ENCODE measurements at places on chromosomes 11 and 22.

DNA sequence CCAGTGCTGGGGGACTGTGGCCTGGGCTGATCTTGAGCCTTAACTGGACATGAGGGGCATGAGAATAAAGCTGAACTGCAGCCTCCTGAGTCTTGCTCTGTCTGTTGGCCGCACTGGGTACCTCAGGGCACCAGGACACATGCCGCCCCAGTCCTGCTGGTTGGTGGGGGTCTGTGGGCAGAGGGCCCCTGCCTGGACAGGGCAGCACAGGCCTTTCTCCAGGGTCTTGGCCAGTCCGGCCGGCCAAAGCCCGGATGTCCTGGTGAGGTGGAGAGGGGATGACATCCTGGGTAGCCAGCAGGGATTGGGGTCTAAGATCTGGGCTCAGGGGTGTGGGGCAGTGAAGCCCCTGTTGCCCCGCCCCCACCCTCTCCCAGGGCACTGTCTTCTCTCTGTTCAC lies 1.5 kb upstream of the RPS6KA4 start:
- no peak for DNase-seq

GRCh38 chr22:44815099-44816070 lies 63.0 kb downstream of the ARHGAP8 start:
- no peak for DNase-seq

GRCh38 chr11:17986711-17987220 lies 26.1 kb downstream of the SERGEF start:
- DNase-seq = no peak

DNA sequence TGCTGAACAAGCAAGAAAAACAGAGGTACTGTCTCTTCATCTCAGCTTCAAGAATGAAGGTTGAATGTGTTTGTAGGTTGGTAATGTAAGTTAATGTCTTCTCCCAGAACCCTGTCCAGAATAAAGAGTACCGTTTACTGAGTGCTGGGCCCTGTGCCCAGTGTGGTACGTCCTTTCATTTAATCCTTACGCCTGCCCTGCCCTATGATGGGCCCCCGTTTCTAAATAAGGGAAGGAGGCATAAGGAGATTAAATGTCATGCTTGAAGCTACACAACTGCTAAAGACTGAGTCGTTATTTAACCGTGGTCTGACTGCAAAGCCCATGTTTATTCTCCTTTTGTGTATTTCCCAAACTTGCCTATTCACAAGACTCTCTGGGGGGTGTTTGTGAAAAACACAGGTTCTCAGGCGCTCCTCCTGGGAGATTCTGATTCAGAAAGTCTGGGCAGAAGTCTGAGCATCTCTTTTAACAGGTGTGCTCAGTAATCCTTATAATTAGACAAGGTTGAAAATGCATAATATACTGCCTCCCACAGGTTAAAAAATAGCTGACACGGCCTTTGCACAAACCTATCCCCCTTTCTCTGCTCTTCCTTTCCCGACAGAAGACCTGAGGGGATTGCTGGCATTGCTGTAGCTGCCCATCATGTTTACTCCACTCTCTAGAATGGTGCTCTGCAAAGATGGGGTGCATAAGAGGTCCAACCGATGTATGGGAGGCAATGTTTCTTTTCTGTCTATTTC lies 56.3 kb upstream of the ZBTB44 start:
- DNase-seq = no peak

DNA sequence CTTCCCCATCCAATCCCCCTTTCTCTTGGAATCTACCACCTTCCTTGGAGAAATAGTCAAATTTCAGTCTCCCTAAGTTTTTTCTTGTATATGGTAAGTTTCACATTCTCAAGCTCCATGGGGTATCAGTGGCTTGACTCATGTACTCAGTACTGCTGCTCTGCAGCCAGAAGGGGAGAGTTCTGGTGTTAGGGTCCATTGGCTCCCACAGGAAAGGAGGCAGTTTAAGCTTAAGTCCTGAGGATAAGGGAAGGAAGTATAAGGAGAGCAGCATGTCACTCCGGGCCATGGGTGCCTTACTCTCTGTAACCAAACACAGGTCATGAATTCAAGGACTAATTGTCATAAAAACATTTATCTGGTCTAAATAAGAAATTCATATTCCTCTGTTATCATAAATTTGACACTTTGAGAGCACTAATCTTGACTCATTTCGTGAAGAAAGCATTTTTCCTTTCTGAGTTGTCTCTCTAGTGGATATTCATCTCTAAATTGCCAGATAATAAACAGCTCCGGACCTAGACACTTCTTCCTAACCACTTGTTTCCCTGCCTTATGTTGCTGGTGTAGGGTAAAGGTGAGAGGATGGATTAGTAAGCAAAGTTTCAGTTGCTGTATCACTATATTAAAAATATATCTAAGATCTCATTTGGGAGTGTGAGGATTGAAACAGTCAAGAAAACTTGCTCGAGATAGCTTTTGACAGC lies 20.1 kb upstream of the SORL1 start:
- no peak for DNase-seq

Measured in astrocyte of the cerebellum (primary cell).